Activated CD4-positive, alpha-beta T cell treated with anti-CD3 and anti-CD28 coated beads, Interleukin-2, amount 10 ng/mL, durations not matched to agents 24 days and 14 days (primary cell): ENCODE measurements at places on chromosomes 13 and 19. TPM values are rescaled to one million over a fixed set of nuclear protein-coding genes. Genes with fewer than 3 reads are reported as not detected.

The TRPC4 gene
- total RNA-seq: not detected in 2 replicates

DNA sequence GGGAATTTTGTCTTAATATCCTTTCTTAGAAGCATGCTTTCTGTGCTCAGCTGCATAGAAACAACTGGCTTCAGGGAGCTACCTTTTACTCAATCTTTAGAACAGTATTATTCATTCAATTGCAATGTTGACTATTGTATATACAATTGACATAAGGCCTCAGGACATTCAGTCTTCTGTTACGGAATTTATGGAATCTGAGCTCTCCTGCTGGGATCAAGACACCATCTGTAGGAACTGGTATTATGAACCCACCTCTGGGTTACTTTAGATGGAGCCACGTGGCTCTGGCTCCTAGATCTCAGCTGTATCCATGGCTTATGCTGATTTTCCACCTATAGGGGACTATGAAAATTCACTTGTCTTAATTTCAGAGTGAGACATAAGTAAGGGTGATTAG, 716.2 kb upstream of the GPC6 start:
- no peak for DNase-seq

DNA sequence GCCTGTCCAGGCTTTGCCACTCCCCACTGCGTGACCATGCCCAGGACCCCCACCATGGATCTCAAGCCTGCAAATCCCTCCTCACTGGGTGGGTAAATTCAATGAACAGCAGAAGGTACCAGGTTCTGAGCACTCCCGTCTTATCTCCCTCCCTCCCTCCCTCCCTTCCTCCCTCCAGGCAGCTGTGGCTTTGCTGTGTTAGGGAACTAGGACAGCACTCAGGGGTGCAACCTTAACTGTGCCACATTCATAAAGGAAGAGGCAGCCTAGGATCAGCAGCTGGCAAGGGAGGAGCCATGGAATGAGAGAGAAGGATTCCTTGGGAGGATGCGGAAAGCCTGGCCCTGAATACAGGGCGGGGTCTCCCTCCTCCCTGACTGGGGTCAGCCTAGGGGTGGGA, 5.6 kb downstream of the CEACAM4 start:
- no peak for DNase-seq

DNA sequence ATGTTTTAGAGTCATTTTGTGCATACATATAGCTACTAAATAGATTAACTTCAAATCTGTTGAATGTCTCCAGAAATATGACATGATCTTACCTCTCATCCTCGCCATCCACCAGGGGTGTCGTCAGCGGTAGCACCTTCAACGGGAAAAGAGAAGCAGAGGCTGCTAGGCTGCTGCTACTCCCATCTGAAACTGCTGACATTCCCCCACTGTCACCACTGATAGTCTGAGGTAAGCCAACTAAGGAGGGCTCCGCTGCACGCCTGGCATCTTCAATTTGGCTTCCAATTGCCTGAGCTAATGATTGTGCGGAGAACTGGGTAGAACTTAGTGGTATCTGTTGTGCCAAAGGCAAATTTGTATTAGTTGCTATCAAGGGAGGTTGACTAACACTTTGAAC, 3.1 kb downstream of the TSC22D1 start:
- DNase-seq: no peak

GRCh38 chr13:77377016-77377415, 50.1 kb upstream of the MYCBP2 start:
- no peak for DNase-seq
